ENCODE measurements at places on chromosomes 4 and X.
A peak's percentile ranks its signal among the peaks of the same experiment; 100 is the strongest.

DNA sequence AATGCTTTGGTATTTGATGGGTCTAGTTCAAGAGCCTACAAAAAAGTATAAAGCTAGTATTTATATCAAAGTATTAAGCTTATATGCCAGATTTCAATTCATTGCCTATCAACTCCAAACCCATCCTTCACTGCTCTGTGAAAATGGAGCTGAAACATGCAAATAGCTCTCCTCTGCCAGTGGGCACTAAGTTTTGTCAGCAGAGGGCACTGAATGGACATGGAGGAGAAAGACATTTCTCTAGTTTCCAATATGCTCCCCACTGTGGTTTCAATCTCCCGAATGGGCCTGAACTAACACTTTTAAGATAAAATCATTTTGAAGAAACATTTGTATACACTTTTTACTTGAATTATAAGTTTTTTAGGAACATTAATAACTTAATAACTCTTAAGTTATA lies 12.4 kb downstream of the PPID start:
- DNase-seq: no peak

DNA sequence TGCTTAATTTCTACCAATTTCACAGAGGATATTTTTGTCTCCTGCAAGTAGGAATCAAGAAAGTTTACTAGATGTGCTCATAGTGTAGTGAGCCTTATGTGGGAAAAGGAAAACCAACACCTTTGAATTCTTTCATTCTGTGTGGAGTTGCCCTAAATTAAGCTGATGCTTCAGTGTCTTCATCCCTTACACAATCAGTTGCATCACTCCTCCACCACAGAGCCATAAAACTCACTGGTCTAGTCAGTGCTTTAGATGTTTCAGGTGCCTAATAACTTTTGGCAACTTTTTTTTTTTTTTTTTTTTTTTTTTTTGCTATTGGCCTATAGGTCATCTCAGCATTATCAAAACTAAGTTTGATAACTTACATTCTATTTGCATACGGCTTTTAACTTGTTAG lies 41.5 kb downstream of the HHIP start:
- no peak for DNase-seq

DNA sequence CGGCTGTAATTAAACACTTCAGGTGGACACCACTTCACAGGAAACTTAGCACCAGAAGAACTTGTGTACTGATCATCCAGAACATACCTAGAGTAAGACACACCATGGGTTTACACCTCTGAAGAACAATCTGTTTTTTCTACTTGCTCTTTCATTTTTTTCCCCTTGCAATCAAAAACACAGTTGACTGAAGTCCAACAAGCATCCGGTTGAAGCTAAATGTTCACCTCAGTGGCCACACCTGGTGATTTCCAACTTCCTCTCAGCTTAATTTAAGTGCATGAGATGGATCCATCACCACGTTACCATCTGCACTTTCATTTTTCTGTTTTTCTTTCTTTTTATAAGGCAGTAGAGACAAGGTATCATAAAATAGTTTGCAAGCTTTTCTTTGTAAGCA lies 4.9 kb upstream of the TXK start:
- peak; percentile 53 for DNase-seq

DNA sequence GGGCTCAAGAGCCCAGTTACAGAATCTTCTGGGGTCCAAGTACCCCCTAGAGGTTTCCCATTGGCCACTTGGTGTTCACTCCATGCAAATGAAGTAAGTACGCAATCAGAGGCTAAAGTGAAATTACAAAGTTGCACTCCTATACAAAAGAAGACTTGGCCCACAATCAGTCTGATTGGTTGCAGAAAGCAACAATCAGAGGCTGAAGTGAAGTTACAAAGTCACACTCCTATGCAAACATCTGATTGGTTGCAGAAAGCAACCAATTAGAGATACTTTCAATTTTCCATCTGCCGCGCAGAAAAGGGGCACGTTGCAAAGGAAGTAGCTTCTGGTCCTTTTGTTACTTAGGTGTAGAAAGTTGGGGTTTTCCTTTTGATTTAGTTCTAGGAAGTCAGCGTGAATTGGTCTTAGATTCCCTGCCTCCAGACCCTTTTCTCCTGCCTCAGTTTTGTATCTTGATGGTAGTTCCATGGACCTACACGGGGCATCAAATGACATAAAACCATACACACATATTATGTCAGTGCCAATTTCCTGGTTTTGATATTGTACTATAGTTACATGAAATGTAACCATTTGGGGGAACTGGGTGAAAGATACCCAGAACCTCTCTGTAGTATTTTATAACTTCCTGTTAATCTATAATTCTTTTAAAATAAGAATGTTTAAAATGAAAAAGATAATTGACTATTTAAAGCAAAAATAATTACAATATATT lies 12.4 kb upstream of the PIN4 start:
- DNase-seq: no peak

GRCh38 chrX:47184486-47184885 lies 9.1 kb upstream of the UBA1 start:
- no peak for DNase-seq

- DNase-seq: no peak
Observed at GRCh38 chr4:25410820-25411529, 33.9 kb downstream of the ANAPC4 start.

DNA sequence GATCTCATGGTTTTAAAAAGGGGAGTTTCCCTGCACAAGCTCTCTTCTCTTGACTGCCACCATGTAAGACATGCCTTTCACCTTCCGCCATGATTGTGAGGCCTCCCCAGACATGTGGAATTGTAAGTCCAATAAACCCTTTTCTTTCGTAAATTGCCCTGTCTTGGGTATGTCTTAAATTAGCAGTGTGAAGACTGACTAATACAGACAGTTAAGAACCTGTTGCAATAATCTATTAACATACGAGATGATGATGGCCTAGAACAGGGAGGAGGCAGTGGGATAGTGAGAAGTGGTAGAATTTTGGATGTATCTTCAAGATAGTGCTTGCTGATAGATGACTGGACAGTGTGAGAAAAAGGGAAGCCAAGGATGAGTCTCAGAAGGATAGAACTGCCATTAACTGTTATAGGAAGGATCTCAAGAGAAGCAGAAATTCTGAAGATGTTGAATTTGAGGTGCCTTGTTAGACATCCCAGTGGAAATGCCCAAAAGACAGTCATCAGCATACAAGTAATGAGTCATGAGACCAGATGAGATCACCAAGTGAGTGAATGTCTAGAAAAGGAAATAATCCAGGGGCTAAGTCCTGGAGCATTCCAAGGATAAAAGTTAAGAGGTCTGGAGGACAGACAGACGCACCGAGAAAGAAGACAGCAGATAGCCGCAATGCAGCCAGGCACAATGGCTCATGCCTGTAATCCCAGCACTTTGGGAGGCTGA lies 38.8 kb upstream of the UGDH start:
- no peak for DNase-seq

- no peak for DNase-seq
Observed at GRCh38 chrX:3142259-3143042, 101.2 kb downstream of the ARSF start.

DNA sequence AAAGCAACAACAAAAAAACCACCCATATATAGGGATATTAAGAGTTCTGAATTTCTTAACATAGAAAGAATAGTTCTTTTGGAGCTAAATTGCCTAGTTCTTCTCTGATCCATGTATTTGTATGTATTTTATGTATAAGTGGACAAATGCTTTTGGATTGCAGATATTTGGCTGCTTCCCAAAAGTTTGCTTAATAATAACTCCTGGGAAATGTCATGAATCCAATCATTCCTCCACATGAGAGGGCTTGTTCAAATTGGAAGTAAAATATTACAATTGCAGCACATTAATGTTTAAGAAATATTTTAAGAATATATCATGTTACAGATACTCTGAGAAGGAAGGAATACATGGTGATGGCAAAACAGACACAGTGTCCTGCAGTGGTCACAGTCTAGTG lies 71.5 kb upstream of the PAGE3 start:
- no peak for DNase-seq

GRCh38 chr4:110170861-110171260 lies 27.6 kb downstream of the ELOVL6 start:
- DNase-seq: no peak

DNA sequence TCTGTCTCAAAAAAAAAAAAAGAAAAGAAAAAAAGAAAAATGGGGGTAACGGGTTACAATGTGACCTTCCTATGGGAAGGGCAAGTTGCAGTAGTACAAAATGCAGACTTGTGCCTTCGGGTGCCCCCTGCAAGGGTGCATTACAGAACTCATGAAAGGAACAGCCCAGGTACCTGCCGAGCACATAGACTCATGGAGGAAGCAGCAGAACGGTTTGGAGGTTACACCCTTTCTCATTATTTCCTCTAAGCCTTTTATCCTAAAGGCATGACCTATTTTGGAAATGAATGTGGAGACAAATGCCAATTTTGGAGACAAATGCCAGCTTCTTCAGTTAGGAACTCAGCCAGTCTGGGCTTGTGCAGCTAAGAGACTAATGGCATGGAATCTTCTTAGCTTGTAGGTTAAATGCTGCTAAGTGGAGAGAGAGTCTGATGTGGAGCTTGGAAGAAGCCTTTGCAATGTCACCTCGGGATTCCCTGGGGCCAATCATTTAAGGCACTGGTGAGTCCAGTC lies 44.1 kb upstream of the PRKX start:
- no peak for DNase-seq

GRCh38 chr4:168139336-168139735 lies 47.0 kb downstream of the ANXA10 start:
- DNase-seq: no peak

- peak; percentile 82 for DNase-seq
Observed at GRCh38 chr4:151045907-151046306, 30.8 kb upstream of the LRBA start.

DNA sequence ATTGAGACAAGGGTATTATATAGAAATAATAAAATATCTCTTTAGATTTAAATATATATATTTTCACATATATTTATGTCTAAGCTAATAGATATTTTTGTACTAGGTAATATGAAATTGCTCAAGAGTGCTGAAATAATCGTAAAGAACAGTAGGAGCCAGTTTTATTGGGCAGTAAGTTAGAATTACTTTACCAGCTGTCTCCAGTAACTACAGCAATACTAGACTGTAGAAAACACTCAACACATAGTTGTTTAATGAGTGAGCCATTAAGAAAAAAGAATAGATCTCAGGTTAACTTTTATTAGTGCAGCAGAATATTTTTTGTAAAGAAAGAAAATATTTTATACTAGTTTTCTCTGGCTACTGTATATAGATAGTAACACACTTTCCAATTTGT lies 715.2 kb downstream of the TRIML1 start:
- no peak for DNase-seq

GRCh38 chr4:14169460-14169859 lies 541.9 kb upstream of the BOD1L1 start:
- no peak for DNase-seq

- no peak for DNase-seq
Observed at GRCh38 chr4:184310171-184310567, 92.5 kb upstream of the ENPP6 start.

DNA sequence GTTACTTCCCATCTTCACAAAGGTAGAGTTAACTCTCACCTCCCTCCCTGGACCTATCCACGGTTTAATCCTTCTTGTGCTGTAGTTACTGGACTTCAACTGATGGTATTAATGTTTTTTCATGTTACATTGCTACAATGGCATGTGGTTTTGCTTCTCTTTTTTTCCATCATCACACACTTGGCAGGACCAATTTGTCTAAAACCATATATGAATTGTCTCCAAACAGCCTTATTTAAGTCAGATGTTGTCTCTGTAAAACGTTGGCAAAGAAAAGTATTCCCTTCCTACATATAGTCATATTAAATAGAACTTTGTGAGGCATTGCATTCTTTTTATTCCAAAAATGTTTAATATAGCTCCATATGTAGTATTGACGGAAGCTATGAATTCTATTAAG lies 15.5 kb downstream of the PRRG1 start:
- no peak for DNase-seq

- DNase-seq: no peak
Observed at GRCh38 chr4:10532155-10532554, 74.9 kb upstream of the ZNF518B start.

- DNase-seq: no peak
Observed at GRCh38 chrX:34900691-34901090, 41.9 kb upstream of the FAM47B start.

- no peak for DNase-seq
Observed at GRCh38 chrX:25158635-25159034, 142.9 kb upstream of the ARX start.

GRCh38 chr4:78656968-78657445 lies 105.4 kb downstream of the ANXA3 start:
- no peak for DNase-seq

GRCh38 chr4:71616168-71616811 lies 167.6 kb downstream of the GC start:
- DNase-seq: no peak

DNA sequence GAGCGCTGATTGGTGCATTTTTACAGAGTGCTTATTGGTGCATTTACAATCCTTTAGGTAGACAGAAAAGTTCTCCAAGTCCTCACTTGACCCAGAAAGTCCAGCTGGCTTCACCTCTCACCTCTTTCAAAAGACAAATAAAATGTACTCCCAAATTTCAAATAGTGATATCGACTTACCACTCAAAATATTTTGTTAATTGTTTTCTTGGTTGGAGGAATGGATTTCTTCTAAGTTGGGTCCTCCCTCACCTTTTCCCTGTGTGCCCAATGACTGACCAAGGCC lies 338.4 kb upstream of the KLF3 start:
- no peak for DNase-seq

- DNase-seq: no peak
Observed at GRCh38 chr4:106039796-106040195, 144.5 kb downstream of the NPNT start.

DNA sequence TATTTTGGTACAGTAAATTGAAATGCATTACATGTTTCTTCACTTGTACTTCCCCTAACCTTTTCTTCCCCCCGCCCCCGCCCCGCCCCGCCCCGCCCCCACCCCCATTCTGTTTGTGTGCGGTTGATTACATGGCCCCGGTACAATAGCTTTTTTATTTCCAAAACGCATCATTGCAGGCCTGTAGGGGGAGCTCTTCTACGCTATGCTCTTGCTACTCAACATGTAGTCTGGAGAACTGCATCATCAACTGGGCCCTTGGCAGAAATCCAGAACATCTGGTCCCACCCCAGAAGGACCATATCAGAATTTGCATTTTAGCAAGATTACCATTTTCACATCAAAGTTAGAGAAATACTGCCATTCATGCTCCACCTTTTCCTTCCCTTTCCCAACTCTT lies 333.3 kb upstream of the DDX53 start:
- DNase-seq: peak; percentile 10

- no peak for DNase-seq
Observed at GRCh38 chrX:40177942-40178715, 80.4 kb upstream of the BCOR start.

DNA sequence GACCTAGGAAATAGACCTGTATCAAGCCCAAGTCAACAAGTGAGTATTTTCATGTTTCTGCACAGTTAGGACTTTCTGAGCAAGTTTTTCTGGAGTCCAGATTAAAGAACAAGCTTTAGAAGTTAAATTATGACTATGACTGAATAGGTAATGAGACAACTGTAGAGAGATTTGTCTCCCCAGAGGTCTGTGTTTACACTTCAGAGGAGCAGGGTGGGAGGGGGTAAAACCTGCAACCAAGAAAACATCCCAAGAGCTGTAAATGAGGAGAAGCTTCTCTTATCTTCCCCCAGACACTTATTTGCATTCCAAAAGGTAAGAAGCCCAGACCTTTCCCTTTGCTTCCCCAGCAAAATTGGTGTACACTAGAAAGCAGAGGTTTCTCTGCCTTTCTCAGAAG lies 22.1 kb upstream of the CEP135 start:
- no peak for DNase-seq

Data from NCI-H2081 (cell line).